ENCODE measurements at places on chromosomes 16 and 17. TPM values are rescaled to one million over a fixed set of nuclear protein-coding genes. Genes with fewer than 3 reads are reported as not detected.

GLTPD2 gene
- not detected for total RNA-seq

IST1 gene
- total RNA-seq, result 113 TPM

RRAD gene
- total RNA-seq, result 95.4 TPM

WFIKKN1 gene
- 0.13 TPM for total RNA-seq

CCDC78 gene
- total RNA-seq, result 0.32 TPM

TBKBP1 gene
- total RNA-seq, result 16.3 TPM

CHST5 gene
- 0.22 TPM for total RNA-seq

CEMP1 gene
- total RNA-seq, result not detected

CCDC40 gene
- 4.5 TPM for total RNA-seq

ELMO3 gene
- total RNA-seq, result 0.54 TPM

RSPRY1 gene
- 13.4 TPM for total RNA-seq

C16orf89 gene
- 6.1 TPM for total RNA-seq

FAM222B gene
- total RNA-seq, result 15.6 TPM

ENPP7 gene
- not detected for total RNA-seq

HEATR3 gene
- 9.9 TPM for total RNA-seq

OR2C1 gene
- not detected for total RNA-seq

TP53TG3 gene
- total RNA-seq, result 0.67 TPM

TBC1D3K gene
- not detected for total RNA-seq

SRCAP gene
- total RNA-seq, result 36.7 TPM

HSD11B2 gene
- 0.89 TPM for total RNA-seq

CEP95 gene
- total RNA-seq, result 11.2 TPM

CACNA1G gene
- total RNA-seq, result 0.24 TPM

SMYD4 gene
- total RNA-seq, result 8.6 TPM

NLRC3 gene
- total RNA-seq, result 0.89 TPM

KRTAP17-1 gene
- not detected for total RNA-seq

CD300A gene
- 1.7 TPM for total RNA-seq

KRTAP2-2 gene
- not detected for total RNA-seq

TMC7 gene
- total RNA-seq, result 0.67 TPM
